ENCODE measurements at places on chromosomes 3 and 15.
A peak's percentile ranks its signal among the peaks of the same experiment; 100 is the strongest.

GRCh38 chr3:63745757-63746156 is 73.3 kb upstream of the C3orf49 start:
- DNase-seq: no peak

DNA sequence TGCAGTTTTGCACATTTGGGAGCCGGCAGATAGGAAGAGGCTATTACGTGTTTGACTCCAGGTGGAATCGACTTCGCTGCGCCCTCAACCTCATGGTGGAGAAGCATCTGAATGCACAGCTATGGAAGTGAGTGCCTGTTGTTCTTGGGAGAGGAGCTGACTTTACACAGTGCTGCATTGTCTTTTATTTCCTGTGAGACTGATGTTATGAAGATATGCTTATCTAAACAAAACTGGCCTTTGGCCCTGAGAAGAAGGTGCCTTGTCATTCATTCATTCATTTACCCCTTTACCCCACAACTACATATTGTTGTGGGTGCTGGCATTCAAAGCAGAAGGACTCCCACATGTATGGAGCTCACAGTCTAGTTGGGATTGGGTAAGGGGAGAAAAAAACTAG is 32.6 kb downstream of the PSMD6 start:
- no peak for DNase-seq

DNA sequence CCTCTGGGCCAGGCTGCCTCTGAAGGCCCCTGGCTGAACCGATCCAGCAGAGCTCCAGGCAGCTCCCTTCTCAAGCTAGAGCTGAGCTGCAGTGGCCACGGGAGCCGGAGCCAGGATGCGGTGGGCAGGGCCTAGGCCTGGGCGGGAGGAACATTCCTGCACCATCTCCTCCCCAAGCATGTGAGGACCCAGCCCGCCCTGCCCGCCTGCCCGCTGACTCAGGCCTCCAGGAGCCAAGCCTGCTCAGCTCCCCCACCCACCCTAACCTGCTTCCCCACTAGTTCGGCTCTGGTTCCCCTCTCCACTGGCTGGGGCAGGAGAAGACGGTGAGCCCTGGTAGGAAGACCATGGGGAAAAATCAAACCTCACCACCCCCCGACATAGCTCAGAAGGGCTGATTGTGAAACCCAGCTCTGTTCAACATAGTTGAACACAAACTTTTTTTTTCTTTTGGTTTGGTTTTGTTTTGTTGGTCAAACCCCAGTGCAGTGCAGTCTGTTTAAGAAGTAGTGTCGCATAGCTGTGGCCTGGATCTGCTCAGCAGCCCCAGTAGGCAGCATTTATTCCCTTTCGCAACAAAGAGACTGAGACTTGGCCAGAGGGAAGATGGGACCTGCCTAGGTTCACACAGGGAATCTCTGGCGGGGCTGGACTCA is 13.5 kb downstream of the SNX33 start:
- peak; percentile 93 for DNase-seq

GRCh38 chr3:168989396-168989795 is 674.1 kb downstream of the MECOM start:
- DNase-seq: peak; percentile 7

DNA sequence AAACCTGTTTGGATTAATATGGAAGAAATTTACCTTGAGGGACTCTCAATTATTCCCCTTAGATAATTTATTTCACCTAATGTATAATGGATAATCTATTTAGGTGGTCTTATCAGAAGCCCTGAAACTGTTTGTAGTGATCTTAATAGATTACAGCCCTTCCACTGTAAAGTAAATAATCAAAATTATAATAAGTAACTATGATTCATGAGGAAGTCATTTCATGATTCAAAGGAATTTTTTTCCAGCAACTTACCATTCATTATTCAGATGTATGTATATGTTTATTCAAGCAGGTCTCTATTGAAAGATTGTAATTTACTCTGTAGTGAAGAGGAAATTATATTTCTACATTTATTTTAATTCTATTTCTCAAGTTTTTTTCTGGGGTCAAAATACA is 250.6 kb upstream of the ROBO1 start:
- no peak for DNase-seq

- no peak for DNase-seq
Observed at GRCh38 chr3:108538083-108538482, 27.7 kb upstream of the MYH15 start.

DNA sequence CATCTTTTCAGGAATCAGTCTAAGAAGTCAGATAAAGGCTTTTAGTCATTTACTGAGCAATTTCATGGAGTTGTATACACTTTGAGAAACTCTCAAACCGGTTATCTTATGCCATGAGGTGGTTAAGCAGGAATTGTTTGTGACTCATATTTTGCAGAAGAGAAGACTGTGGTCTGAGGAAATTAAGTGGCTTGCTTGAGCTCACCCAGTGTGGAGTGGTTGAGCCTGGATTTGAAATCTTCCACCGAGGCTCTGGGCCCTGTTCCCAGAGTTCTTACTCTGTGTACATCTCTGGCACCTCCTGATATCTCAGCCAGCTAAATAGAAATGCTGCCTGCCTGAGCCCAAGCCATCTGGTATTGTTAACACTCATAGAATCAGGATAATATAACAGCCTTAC is 37.8 kb upstream of the BCL6 start:
- DNase-seq: peak; percentile 83

- DNase-seq: no peak
Observed at GRCh38 chr3:5278666-5279065, 91.2 kb downstream of the EDEM1 start.

- DNase-seq: no peak
Observed at GRCh38 chr15:101053261-101053660, 134.1 kb downstream of the LRRK1 start.

GRCh38 chr15:75468913-75469598 is 17.6 kb upstream of the SIN3A start:
- DNase-seq: no peak

DNA sequence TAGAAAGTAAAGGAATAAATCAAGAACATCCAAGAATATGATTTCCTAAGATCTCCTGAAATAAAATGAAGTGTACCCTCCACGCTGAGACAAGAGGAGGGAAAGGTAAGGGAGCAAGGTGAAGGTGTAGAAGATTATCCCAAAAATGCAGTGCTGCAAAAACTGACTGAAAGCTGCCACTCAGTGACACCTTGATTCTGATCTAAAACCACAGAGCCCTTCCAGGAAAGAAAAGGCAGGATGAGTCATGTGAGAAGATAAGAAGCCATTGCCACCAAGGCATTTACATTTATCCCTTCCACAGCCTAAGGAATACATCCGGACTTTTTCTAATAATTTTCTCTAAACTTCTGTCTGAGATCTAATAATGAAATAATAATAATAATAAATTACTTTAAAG is 49.9 kb downstream of the IGSF11 start:
- no peak for DNase-seq

DNA sequence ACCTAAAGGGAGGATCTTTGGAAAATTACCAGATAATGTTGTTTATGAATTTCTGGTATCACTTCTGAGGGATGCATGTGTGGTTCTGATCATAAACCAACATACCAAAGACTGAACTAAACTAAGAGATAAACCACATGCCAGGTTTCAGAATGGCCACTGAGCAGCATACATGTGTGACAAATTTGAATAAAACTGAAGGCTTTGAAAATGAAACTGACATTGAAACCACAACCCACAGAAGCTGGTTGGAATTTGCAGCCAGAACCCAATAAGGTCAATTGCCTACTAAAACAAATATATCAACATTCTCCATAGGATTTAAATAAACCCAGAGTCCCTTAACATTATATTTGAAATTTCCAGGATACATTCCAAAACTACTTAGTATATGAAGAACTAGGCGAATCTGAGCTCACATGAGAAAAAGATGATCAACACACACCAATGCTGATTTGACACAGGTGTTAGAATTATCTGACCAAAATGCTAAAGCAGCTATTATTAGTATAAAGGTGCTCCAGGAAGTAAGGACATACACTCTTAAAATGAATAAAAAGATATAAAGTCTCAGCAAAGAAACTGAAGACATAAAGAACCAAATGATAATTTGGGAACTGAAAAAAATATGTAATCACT is 125.0 kb downstream of the ZNF280D start:
- DNase-seq: no peak

GRCh38 chr3:73365756-73366397 is 258.9 kb downstream of the PDZRN3 start:
- peak; percentile 86 for DNase-seq

DNA sequence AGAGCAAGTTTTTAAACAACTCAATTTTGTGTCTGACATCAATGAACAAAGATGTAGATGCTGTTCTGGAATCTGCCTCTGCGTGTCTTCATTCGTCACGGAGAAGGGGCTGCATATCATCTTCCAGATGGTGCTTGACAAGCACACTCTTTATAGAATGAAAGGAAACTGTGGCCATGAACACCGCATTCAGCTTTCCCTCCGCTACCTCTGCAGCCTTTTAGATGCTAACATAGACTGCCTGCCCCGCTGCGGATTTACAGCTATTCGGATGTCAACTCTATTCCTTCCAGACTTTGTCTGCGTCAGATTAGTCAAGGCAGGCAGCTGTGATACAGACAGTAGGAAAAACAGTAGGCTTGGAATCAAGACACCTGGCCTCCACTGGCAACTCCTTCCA is 232.9 kb downstream of the TJP1 start:
- no peak for DNase-seq

- no peak for DNase-seq
Observed at GRCh38 chr3:11287404-11287803, 15.2 kb downstream of the ATG7 start.

DNA sequence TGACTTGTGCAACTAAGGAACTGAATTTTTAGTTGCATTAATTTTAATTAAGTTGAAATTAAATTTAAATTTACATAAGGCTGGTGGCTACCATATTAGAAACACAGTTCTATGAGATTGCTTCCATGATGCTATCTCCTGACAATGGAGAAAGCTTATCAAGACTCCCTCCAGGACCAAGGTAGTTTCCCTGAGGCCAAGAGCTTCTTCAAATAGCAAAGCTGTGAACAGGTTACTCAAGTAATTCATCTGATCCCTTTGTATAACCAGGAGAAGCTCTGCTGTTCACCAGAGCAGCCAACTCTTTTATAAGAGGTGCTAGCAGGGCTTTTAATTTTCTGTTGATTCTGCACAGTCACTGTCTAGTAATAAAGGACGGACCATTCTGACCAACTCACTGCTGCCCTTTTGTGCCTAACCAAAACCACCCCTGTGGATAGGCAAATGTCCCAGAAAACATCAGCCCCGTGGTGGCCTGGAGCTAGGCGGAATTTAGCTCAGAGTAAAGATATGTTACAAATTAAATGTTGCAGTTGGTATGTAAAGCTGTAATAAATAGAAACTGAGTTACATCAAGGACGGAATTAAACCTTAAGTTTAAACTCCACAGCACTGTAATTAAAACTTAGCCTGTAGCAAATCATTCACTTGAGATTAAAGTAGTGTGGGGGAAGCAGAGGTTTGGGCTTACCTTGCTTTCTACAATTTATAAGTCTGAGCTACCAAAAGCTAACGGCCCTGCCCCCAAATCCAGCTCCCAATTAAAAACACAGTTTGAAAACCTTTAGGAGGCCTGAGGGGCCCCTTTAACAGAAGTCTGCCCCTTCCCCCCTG is 55.6 kb upstream of the LRTM1 start:
- DNase-seq: no peak

- DNase-seq: no peak
Observed at GRCh38 chr3:39869890-39870289, 60.5 kb downstream of the MYRIP start.

DNA sequence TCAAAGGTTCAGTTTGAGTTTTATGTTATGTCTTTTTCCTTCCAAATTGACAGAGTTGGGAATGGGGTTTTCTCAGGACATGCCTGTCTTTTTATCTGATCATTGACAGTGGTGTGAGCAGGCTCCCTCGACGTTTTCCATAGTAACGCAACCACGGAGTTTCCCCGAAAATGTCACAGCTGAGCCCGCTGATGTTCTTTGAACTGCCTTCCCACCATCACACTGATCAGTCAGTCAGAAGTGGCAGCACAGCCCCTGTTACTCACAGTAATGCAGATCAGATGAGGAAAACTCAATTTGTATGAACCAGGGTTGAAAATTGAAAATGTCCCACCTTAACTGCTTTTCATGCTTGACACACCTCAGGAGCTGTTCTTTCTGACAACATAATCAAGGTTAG is 210.4 kb downstream of the NECTIN3 start:
- DNase-seq: no peak

- DNase-seq: no peak
Observed at GRCh38 chr15:68012911-68013310, 41.2 kb upstream of the PIAS1 start.

- no peak for DNase-seq
Observed at GRCh38 chr3:99943931-99944761, 126.5 kb downstream of the CMSS1 start.

DNA sequence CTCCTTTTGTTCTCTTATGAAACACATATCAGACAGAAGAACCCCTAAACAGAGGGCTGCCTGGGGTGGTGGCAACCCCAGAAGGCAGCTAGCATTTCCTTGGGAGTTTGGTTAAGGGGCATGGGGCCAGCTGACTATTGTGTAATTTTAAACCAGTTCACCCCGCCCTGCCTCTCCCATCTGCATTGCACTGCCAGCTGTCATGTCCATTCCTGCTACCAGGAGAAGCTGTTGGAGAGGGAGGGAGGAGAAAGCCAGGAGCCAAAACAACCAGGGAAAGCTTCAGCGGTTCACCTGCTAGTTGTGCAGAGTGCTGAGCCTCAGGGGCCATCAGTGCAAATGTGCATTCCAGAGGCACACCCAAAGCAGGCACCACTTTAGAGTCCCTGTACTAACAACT is 47.6 kb upstream of the ATP1B3 start:
- DNase-seq: peak; percentile 27

DNA sequence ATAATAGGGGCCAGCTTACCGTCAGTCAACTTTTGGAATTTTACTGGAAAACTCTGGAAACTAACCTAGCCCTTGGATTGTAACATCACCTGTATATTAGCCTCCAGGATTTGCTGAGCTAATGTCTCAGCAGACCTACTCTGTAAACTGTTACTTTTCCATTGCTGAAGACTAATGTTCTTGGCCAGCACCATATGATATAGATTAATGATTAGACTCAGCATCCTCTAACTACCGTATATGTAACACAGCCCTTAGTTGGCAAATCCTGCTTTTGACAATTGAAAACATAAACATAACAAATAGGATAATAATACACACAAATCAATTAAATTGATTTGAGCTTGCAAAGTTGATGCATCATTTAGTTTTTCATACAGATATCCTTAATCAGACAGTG is 26.6 kb upstream of the GBE1 start:
- no peak for DNase-seq

Measured in AG08396 (cell line).